ENCODE measurements at places on chromosomes 7 and 10. TPM values are rescaled to one million over a fixed set of nuclear protein-coding genes. Genes with fewer than 3 reads are reported as not detected.

The CALCR gene
- total RNA-seq = not detected

The H2BK1 gene
- not detected for total RNA-seq

The ABCB4 gene
- 114 TPM for total RNA-seq

The LIPN gene
- not detected for total RNA-seq

The TAC1 gene
- not detected for total RNA-seq

The FXYD4 gene
- not detected for total RNA-seq

The C10orf62 gene
- 3.7 TPM for total RNA-seq

The IL6 gene
- not detected for total RNA-seq

The NME8 gene
- not detected for total RNA-seq

The PNLIPRP1 gene
- 2.5 TPM for total RNA-seq

The SPDYE3 gene
- not detected for total RNA-seq

The HOXA3 gene
- 0.30 TPM for total RNA-seq

The SPDYE11 gene
- total RNA-seq = not detected

The MMRN2 gene
- 9.6 TPM for total RNA-seq

The FOXI2 gene
- not detected for total RNA-seq

The CCDC3 gene
- 5.3 TPM for total RNA-seq

The RGR gene
- total RNA-seq = not detected

The KLF14 gene
- total RNA-seq = not detected

The CACNA2D1 gene
- total RNA-seq = 0.91 TPM

The SFTPD gene
- total RNA-seq = 0.73 TPM

The FAM131B gene
- total RNA-seq = 0.38 TPM

The GHRHR gene
- 0.83 TPM for total RNA-seq
